Erythroblast (primary cell): ENCODE measurements at places on chromosomes 12 and 14.

GRCh38 chr14:106631879-106632278 lies 1105.5 kb downstream of the TMEM121 start:
- no peak for DNase-seq

DNA sequence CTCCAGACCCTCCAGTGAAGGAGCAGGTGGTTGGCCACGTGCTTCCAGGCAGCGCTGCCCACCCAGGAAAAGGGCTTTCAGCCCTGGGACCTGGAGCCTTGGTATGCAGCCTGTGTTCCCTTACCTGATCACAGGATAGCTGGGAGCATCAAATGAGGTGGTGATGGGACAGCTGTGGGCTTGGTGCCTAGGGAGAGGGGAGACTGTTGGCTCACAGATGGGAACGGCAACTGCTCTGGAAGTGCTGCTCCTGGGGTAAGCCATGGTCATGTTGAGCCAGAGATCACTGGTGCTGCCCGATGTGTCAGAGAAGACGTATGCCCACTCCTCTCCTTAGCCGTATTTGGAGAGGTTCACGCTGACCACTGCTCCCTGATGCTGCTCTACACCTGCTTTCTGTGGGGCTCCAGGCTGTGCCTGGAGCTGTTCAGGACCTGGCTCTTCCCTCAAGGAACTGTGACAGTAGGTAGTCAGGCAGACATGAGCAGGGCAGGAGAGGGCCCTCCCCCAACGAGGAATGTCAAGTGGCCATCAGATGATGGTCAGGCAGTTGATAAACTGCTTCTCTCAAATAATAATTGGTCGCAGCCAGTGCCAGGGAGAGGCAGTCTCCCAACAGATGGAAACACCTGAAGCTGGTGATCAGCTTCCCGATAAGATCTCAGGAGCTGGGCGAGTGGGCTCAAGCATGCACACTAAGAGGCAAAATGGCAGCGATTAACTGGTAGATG lies 2.8 kb upstream of the CYP46A1 start:
- DNase-seq = no peak

GRCh38 chr12:57890191-57891115 lies 43.9 kb upstream of the CTDSP2 start:
- DNase-seq = no peak

DNA sequence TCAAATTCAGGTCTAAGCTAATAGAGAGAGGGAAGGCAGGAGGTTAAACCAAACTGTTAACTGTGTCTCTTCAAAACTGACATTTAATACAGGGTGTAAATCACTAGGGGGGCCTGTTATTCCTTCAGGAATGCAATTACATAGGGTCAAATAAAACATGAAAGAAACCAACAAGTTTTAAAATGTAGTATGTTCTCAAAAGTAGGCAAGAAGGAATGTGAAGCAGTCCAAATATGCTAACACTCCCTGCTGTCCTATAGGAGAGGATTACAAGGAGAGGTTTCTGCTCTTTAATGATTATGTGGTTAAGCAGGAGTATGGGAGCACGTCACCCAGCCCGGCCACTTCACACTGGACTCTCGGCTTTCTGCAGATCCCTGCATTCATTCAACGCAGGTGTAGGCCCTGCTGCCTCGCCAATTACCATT lies 42.5 kb upstream of the BMP4 start:
- DNase-seq = no peak

DNA sequence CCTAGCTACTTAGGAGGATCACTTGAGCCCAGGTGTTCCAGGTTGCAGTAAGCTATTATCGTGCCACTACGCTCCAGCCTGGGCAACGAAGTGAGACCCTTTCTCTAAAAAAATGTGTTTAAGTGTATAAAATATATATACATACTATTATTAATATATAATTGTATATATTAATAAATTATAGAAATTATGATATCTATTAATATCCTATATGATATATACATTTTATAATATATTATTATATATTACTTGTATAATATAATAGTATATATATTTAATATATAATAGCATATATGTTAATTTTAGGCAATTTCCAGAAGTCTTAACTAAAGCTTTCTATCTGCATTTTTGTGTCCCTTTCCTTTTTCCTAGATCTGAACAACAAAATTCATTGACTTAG lies 12.3 kb downstream of the ALDH1L2 start:
- DNase-seq = no peak

DNA sequence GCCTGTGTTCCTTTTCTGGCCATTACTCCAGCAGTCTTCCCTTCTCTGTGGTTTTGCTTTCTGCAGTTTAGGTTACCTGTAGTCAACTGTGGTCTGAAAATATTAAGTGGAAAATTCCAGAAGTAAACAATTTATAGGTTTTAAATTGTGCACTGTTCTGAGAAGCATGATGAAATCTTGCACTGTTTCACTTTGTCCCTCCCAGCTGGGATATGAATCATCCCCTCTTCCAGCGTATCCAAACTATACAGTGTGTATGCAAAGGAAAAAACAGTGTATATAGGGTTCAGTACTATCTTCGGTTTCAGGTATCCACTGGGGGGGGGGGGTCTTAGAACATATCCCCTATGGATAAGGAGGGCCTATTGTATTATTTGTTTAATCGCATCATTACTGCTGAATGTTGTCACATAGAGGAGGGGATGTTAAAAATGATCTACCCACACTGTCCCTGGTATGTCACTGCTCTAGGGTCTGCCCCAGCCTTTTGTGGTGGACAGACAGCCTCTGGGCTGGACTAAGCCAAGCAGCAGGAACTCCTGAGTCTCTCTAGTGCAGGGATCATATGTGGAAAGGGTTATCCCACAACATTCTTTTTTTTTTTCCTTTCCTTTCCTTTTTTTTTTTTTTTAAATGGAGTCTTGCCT lies 109.1 kb upstream of the MAX start:
- no peak for DNase-seq

- no peak for DNase-seq
These were observed 2.4 kb downstream of the E2F7 start for GRCh38 chr12:77062846-77063461.

GRCh38 chr12:29728030-29728429 lies 55.7 kb downstream of the TMTC1 start:
- DNase-seq = no peak

- DNase-seq = peak; percentile 29
These were observed at the start of gene SDS for GRCh38 chr12:113403435-113404415. SDS (minus strand) TSS chr12:113403887; CDS start chr12:113399708, 4,179 bp downstream.

DNA sequence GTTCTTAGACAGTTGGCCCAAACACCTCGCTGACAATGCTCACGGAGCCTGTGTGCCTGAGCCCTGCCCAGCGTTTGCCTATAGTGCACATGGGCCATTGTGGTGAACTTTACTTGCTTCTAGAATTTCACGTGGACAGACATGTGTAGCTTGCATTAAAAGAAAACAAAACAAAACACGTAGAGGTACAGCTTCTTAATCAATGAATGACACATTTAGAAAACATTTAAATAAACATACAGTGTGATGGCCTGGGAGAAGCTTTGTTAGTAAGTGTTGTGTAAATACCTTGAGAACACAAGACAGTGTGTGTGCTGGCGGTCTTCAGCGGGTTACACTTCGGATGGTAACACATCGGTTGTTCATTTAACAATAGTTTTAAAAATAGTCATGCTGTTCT lies 38.1 kb downstream of the SMOC1 start:
- no peak for DNase-seq

GRCh38 chr12:50581226-50582184 lies 76.7 kb downstream of the DIP2B start:
- no peak for DNase-seq

DNA sequence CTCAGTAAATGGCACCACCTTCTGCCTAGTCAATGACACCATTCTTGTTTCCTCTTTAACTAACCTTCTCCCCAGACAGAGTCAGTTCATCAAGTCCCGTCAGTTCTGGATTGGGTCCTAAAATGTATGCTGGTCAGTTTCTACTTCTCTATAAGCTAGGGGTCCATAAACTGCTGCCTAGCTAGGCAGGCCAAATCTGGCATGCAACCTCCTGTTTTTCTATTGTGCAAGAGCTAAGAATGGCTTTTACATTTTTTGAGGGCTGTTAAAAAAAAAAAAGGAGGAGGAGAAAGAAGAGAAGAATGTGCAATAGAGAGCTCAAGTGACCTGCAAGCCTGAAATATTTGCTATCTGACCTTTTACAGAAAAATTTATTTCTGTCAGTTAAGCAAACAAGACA lies 6.4 kb upstream of the TMED10 start:
- DNase-seq = no peak

GRCh38 chr12:47742253-47742825 lies 16.3 kb downstream of the RAPGEF3 start:
- DNase-seq = peak; percentile 86

- DNase-seq = no peak
These were observed 236.1 kb downstream of the C12orf50 start for GRCh38 chr12:87793131-87793530.

DNA sequence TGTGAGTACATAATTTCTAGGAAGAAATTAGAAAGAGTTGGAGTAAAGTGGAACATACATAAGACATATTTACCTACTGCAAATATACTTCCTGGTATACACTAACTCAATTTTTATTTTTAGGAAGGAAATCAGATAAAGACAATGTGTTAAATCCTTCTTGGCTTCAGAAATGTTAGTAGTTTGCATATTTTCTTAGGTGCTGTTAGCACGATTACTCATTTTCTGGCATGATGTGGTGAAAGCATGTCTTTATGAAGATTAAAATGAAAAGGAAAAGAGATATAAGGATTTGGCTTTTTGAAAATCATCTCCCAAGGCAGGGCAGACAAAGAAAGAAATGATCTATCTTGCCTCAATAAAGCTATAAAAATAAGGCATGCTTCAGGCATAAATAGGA lies 287.6 kb upstream of the E2F7 start:
- DNase-seq = no peak

- DNase-seq = peak; percentile 57
These were observed 841.1 kb downstream of the NRXN3 start for GRCh38 chr14:79011091-79011919.

DNA sequence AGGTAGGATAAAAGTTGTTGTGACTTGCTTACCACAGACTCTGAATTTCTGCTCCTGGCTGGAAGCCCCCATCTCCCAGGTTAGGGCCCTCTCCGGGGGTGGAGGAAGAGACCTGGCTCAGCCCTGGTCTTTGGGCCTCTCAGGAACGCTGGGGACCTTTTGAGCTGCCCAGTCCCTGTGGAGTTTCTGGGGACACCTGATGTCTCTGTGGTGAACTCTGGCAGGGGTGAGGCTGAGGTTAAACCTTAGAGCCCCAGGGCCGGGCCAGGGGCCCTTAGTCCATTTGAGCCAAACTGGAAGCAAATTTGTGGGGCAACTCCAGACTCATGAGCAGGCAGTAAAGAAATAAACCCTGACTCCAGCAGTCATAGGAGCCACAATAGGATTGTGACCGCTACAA lies 112.1 kb downstream of the ADGRD1 start:
- DNase-seq = no peak

GRCh38 chr14:68359837-68360552 lies 432.9 kb downstream of the ZFP36L1 start:
- peak; percentile 14 for DNase-seq
